Liver (tissue), 10 donors: ENCODE measurements at places on chromosomes 11 and 22. TPM values are rescaled to one million over a fixed set of nuclear protein-coding genes. Genes with fewer than 3 reads are reported as not detected.

Gene P2RY6
- total RNA-seq, result 0.98 TPM

Gene PYGM
- total RNA-seq, result 0.23 TPM

- peak; percentile 28 for DNase-seq
Observed at GRCh38 chr11:10394229-10395101, 60.6 kb upstream of the AMPD3 start.

DNA sequence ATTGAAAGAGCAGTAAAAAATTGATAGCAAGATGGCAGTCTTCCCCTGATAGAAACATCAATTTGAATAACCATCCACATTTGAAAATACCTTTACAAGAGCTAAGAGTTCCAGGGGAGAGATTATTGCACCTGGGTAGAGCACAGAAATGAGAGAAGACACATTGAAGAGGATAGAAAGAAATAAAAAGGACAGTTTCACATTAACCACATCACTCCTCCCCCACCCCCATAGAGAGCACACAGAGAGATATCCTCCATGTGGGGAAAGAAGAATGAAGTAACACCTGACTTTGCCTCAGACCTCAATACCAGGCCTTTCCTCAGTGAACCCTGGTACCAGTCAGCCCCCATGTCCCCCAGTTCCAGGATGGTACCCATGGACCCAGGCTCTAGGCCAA, 486.7 kb downstream of the FAM181B start:
- DNase-seq, result no peak

- DNase-seq, result no peak
Observed at GRCh38 chr11:60970890-60971289, 590 bp upstream of the CD6 start.

Gene TMEM121B
- total RNA-seq, result 0.09 TPM

GRCh38 chr11:107006076-107006833, 12.0 kb downstream of the GUCY1A2 start:
- DNase-seq, result no peak

DNA sequence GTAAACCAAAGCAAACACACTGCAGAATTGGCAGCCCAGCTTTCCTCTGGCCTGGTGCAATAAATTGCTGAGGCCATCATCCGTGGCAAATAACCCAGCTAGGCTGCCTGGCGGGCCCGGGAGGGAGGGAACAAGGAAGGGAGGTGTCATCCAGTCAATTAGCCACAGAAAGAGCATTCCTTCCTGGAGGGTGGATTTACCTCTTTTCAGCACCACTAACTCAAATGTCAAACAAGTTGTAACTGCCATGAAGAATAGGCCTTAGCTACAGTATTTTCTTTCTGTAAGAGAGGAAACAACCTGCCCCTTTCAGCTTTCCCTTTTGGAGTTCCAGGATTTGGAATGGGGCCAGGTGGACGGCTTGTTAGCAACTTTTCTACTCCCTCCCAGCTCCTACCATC, 163.8 kb upstream of the BDNF start:
- no peak for DNase-seq

GRCh38 chr11:64253481-64253880, 2.2 kb downstream of the PLCB3 start:
- DNase-seq, result no peak

- DNase-seq, result no peak
Observed at GRCh38 chr11:68014157-68014946, 4.2 kb downstream of the ALDH3B1 start.

Gene OSM
- total RNA-seq, result 0.84 TPM

Gene UBQLN3
- 0.33 TPM for total RNA-seq

Gene NLRX1
- total RNA-seq, result 12.0 TPM

Gene SLC1A2
- 6.4 TPM for total RNA-seq

DNA sequence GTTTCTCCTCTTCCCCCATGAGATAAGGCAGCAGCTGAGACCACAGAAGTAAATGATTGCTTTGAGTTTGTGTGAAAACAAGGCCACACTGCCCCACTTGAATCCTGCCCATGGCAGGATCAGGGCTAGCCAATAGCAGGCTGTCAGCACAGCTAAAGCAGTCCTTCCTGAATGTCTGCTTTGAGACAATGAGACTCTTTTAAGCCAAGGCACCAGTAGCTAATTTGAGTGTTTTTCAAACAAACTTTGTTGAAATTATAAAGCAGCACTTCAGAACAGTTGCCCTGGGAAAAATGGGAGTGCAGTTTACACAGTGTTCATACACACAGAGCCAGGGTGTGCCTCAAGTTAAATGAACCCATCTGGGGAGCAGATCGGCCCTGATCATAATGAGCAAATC, 103.5 kb upstream of the OR5AK2 start:
- DNase-seq, result no peak

Gene NELL1
- not detected for total RNA-seq

Gene INS
- total RNA-seq, result 0.37 TPM

Gene KDM4E
- total RNA-seq, result not detected

DNA sequence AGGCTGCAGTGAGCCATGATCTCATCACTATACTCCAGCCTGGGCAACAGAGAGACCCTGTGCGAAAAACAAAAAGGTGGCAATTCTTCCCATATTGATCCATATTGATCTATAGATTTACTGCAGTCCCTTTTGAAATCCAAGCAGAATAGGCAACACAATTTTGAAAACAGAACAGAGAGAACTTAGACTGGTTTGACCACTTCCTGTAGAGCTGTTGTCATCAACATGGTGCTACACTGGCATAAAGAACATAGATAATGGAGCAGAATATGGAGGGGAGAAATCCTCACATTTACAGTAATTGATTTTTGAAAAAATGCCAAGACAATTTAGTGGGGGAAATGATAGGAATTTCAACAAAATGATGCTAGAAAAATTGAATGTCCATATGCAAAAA, 34.1 kb downstream of the GRK3 start:
- DNase-seq, result no peak

- no peak for DNase-seq
Observed at GRCh38 chr11:107991868-107992414, 16.8 kb upstream of the CUL5 start.

DNA sequence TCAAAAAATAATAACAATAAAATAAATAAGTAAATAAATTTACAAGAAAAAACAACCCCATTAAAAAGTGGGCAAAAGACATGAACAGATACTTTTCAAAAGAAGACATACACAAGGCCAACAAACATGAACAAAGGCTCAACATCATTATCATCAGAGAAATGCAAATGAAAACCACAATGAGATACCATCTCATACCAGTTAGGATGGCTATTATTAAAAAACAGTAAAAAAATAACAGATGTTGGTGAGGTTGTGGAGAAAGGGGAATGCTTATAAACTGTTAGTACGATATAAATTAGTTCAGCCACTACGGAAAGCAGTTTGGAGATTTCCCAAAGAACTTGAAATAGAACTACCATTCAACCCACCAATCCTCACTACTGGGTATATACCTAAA, 44.6 kb downstream of the PRCP start:
- DNase-seq, result no peak
